ENCODE measurements at places on chromosomes 5 and 9.

DNA sequence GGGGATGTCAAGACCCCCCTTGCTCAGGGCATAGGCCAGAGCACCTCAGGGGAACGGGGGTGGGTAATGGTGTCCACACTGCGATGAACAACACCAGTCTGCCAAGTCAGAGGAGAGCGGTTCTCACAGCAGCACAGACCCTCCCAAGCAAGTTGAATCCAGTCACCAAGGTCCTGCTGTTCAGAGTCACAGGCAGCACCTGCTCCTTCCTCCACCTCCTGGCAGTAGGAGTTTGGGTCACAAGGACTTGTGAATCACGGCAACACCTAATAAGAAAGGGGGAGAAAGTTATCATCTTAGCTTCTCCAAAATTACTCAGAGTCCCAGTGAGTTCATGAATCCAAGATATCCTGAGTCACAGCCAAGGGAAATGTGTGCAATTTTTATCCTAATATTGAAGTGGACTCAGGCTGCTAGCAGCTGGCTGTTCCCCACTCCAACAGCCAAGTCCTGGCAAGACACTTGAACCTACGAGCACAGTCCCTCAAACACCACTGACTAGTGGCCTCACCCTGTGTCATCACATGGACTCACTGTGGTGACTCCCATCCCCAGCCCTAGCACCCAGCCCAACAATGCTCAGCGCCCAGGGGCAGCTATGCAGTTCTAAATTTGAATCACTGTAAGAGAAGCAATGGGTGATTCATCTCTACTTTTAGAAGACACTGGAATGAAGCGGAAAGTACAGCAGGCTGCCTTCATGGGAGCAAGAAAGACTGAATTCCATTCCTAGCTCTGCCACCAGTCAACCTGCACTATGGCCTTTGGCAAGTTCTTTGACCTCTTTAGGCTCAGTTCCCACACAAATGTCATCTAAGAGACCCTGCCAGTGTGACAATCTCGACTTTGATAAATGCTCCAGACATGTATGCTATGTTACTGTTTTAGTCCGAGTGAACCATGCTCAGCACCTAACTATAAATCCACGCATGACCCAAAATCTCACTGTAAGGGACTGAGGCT lies 113.7 kb downstream of the KLHL3 start:
- no peak for DNase-seq

GRCh38 chr5:150309101-150309885 lies 6.6 kb upstream of the ARSI start:
- no peak for DNase-seq

DNA sequence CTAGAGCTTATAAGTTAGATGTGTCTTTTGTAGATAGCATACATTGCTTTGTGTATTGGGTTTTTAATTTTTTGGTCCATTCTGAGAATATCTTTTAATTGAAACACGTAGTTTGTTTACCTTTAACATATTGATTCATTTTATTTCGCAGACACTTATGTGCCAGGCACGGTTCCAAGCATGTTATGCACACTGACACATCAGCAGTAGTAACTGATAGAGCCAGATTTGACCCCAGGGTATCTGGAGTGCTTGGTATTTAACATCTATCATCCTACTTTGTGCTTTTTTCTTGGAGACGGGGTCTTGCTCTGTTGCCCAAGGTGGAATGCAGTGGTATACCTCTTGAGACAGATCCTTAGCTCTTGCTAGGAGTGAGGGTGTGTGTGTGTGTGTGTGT lies 71.9 kb downstream of the USP20 start:
- no peak for DNase-seq

DNA sequence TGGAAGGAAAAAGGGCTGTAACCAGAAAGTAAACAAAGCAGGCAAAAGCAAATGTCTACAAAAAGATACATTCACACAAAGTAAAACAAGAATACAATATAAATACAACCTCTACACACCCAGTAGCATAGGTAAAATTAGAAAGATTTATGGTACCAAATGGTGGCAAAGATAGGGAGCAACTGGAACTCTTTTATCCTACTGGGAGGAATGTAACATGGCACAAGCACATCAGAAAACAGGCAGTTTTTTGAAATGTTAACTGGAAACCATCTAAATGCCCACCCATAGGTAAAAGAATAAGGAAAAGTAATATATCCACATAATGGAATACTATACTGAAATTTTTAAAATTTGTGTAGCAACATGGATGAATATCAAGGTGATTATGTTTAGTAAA lies 8.7 kb upstream of the ARL14EPL start:
- no peak for DNase-seq

GRCh38 chr5:163730206-163730756 lies 224.9 kb downstream of the MAT2B start:
- DNase-seq = no peak
